ENCODE measurements at places on chromosomes 7 and 10.
A peak's percentile ranks its signal among the peaks of the same experiment; 100 is the strongest.

DNA sequence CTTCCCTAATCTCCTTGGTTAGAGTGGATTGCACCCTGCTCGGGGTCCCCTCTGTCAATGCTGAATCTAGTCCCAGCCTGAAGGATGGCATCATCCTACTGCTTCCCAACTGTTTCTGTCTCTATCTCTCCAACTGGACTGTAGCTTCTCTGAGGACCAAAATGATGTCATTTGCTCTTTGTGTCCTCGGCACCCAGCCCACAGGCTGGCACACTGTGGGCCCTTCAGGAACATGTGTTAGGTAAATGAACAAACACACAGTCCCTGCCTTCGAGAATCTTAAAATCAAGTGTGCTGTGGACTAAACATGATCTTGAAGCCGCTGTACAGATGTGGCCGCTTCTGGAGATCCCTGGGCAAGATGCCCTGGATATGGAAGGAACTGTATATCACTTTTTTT, 5.0 kb upstream of the CDH23 start:
- no peaks in the 10 kb centered on the region for H3K36me3 ChIP-seq
- no peak for DNase-seq
- H3K4me3 ChIP-seq: no peak overlapping the region
- no peak overlapping the region for H3K27ac ChIP-seq
- H3K4me1 ChIP-seq: no peaks in the 10 kb centered on the region

- H3K4me3 ChIP-seq: no peak overlapping the region
- H3K27ac ChIP-seq: no peak overlapping the region
Observed at GRCh38 chr7:97215556-97215955, 98.1 kb downstream of the SDHAF3 start.

- no peaks in the 10 kb centered on the region for H3K36me3 ChIP-seq
- DNase-seq: no peak
- no peak overlapping the region for H3K27ac ChIP-seq
Observed at GRCh38 chr7:2855386-2855785, 11.3 kb upstream of the GNA12 start.

DNA sequence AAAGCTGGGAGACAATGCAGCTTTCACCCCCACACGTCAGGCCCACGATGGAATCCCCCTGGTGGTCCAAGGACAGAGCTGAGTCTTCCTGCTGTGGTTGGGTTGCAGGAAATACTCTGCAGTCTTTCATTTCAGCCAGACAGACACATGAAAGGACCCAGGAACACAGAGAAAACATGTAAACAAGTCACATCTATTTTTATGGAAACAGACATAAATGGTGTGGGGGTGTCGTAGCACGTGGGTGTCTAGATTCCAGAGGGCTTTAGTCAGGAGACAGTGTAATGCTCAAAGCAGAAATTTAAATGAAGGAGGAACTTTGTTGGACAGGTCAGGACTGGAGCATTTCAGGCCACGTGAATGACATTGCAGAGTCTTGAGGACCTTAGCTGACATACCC, 444.6 kb downstream of the SUGCT start:
- no peaks in the 10 kb centered on the region for H3K27me3 ChIP-seq
- H3K27ac ChIP-seq: no peak overlapping the region
- no peaks in the 10 kb centered on the region for H3K4me1 ChIP-seq
- H3K36me3 ChIP-seq: no peaks in the 10 kb centered on the region
- DNase-seq: no peak
- H3K4me3 ChIP-seq: no peak overlapping the region

DNA sequence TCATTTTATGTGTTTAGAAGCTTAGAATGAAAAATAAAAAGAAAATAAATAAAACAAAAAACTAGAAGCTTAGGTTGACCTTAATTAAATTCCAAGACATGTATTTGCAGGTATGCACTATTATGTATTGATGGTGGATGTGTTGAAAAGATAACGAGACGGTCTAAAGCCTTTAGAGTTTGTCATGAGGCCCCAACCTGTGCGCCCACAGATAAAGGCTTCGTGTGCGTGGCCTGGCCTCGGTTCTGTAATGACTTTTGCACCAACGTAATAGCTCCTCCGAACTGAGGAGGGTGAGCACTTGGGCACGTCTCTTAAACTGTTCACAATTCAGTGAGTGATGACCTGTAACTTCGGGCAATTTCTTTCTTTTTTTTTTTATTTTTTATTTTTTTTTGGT, 43.7 kb upstream of the NCAPG2 start:
- DNase-seq: no peak
- H3K4me1 ChIP-seq: no peaks in the 10 kb centered on the region
- H3K27me3 ChIP-seq: no peaks in the 10 kb centered on the region
- no peak overlapping the region for H3K4me3 ChIP-seq

- no peak overlapping the region for H3K4me3 ChIP-seq
- H3K27me3 ChIP-seq: no peaks in the 10 kb centered on the region
- H3K27ac ChIP-seq: no peak overlapping the region
- H3K36me3 ChIP-seq: no peaks in the 10 kb centered on the region
Observed at GRCh38 chr7:26441611-26442277, 150.1 kb downstream of the SNX10 start.

DNA sequence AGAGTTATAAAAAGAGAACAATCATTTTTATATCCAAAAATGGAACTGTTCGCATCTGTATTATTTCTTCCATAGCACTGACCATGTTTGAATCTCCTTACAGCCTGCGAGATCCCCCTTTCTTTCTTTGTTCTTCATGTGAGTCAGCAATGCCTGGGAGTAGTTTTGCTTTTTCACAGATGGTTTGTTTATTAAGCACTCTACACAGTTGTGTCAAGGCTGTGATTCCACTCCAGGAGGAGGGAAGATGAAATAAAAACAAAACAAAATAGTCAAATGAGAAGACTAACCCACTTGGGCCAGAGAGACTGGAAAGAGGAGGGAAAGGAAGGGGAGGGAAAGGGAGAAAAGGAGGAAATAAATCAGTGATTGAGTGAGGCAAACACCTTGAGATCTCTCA, 7.8 kb downstream of the LIPF start:
- no peaks in the 10 kb centered on the region for H3K36me3 ChIP-seq
- H3K27me3 ChIP-seq: no peaks in the 10 kb centered on the region
- H3K4me3 ChIP-seq: no peak overlapping the region
- H3K27ac ChIP-seq: no peak overlapping the region
- no peaks in the 10 kb centered on the region for H3K4me1 ChIP-seq
- DNase-seq: no peak

GRCh38 chr10:59060852-59061251, 115.6 kb upstream of the PHYHIPL start:
- H3K4me3 ChIP-seq: no peak overlapping the region
- no peak overlapping the region for H3K27ac ChIP-seq
- DNase-seq: no peak
- no peaks in the 10 kb centered on the region for H3K4me1 ChIP-seq
- no peaks in the 10 kb centered on the region for H3K36me3 ChIP-seq

- no peak overlapping the region for H3K4me3 ChIP-seq
- H3K36me3 ChIP-seq: no peaks in the 10 kb centered on the region
- no peaks in the 10 kb centered on the region for H3K27me3 ChIP-seq
- H3K27ac ChIP-seq: peak overlapping the region; percentile 48
- peaks cover 58% of the 10 kb centered on the region for H3K4me1 ChIP-seq
Observed at GRCh38 chr10:62632071-62632809, 172.3 kb upstream of the ADO start.

DNA sequence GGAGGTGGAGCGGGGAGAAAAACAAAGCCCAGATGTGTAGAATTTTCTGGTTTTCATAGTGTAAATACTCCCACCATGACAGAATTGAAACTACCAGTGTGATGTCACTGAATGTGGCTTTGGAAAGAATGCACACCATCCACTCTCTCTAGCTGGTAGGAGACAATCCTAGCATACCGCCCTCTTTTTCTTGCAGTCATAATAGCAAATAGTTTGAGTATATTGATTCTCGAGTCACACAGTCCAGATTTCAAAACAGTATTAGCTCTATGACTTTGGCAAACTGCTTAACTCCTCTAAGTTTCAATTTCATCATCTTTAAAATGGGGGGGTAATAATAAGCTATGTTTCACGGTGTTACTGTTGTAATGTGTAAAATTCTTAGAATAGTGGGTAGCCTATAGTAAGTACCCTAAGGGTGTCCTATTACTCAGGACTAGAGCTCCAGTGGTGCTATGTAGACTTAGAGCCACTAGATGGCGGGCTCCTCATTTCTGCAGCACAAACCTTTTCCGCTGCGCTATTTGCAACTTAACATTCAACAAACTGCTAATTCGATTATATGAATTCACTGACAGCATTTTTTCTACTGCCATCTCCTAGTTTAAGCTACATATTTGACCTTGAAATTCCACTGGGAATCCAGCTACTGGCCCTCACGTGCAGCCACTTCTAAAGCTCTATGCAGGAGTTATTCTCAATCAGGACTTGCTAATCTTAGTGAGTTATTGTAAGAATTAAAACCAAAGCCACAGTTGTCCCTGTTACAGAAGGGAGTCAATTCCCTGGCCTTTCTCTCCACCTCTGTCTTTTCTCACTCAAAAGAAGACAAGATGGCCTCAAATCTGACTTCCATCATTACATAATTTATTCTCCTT, 18.7 kb downstream of the TAS2R40 start:
- DNase-seq: no peak
- no peaks in the 10 kb centered on the region for H3K36me3 ChIP-seq
- H3K4me1 ChIP-seq: peaks cover 15% of the 10 kb centered on the region

- peaks cover 5% of the 10 kb centered on the region for H3K4me1 ChIP-seq
- no peaks in the 10 kb centered on the region for H3K36me3 ChIP-seq
- no peaks in the 10 kb centered on the region for H3K27me3 ChIP-seq
- H3K27ac ChIP-seq: no peak overlapping the region
Observed at GRCh38 chr10:106815427-106816043, 349.0 kb downstream of the SORCS1 start.

DNA sequence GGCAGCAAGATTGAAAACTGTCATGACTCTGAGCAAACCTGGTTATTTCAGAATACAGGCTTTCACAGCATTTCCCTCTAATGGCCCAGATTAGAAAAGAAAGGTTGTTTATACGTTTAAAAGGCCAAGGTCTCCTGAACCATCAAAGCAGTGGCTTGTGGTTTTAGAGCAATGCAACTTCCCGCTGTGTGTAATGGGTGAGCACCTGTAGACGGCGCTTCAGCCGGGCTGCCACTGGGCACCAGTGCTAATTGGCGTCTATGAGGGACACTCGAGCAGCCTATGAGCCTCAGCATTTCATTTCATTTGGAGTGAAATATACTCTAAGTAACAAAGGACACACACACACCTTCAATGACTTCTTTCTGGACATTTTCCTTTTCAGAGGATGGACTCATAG, 671.0 kb upstream of the FZD8 start:
- H3K27ac ChIP-seq: no peak overlapping the region
- no peak for DNase-seq
- H3K27me3 ChIP-seq: no peaks in the 10 kb centered on the region
- no peak overlapping the region for H3K4me3 ChIP-seq
- H3K4me1 ChIP-seq: no peaks in the 10 kb centered on the region

DNA sequence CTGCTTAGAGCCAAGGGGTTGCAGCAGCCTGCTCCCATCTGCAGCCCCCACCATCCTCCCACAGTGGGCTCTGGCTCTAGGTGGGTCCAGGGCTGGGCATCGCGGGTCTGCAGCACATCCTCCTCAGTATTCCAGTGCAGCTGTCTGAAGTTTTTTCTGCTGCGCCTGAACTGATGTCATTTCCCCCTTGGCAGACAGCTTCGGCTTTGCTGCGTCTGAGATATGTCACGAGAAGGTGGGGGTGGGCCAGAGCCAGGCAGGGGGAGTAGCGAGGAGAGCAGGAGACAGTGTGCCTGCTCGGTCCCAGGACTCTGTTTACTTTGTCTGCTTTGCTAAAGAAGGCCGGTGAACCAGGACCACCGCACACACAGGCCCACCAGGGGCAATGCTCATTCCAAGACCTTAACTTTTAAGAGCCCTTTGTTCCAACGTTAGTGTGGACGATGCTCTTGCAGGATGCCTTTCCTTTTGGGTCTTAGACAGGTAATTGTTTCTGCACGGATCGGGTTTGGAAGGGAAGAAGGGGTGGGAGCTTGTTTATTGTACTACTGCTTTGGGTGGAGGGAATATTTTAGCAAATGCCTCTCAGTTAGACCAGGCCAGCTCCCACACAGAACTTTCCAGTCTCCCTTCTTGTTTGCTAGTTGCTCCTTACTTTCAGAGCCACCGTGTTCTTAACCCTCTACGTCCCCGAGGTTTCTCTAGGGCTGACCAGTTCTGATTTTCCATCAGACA, 32.4 kb downstream of the WBP1L start:
- no peak for DNase-seq
- H3K36me3 ChIP-seq: no peaks in the 10 kb centered on the region
- peaks cover 99% of the 10 kb centered on the region for H3K4me1 ChIP-seq
- H3K27ac ChIP-seq: peak overlapping the region; percentile 77
- H3K4me3 ChIP-seq: no peak overlapping the region

DNA sequence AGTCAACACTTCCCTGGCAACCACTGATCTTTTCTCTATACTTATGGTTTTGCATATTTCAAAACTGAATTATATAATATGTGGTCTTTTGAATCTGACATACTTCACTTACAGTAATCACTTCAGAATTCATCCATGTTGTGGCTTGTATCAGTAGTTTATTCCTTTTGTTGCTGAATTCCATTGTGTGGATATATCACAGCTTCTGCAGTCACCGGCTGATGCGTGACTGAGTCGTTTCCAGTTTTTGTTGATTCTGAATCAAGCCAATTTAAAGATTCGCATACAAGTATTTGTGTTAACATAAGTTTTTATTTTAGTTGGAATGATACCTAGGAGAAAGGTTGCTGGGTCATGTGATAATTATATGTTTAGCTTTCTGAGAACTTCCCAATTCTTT, 672.5 kb upstream of the ANKRD30A start:
- H3K4me3 ChIP-seq: no peak overlapping the region
- no peaks in the 10 kb centered on the region for H3K36me3 ChIP-seq
- H3K4me1 ChIP-seq: no peaks in the 10 kb centered on the region
- no peak for DNase-seq
- no peak overlapping the region for H3K27ac ChIP-seq

GRCh38 chr7:31549611-31550010, 35.7 kb downstream of the ITPRID1 start:
- no peak overlapping the region for H3K27ac ChIP-seq
- no peak for DNase-seq
- H3K4me1 ChIP-seq: no peaks in the 10 kb centered on the region
- H3K4me3 ChIP-seq: no peak overlapping the region

GRCh38 chr7:112084520-112084971, 121.7 kb downstream of the DOCK4 start:
- no peak for DNase-seq
- H3K27me3 ChIP-seq: no peaks in the 10 kb centered on the region
- no peak overlapping the region for H3K4me3 ChIP-seq
- peak overlapping the region; percentile 78 for H3K27ac ChIP-seq

DNA sequence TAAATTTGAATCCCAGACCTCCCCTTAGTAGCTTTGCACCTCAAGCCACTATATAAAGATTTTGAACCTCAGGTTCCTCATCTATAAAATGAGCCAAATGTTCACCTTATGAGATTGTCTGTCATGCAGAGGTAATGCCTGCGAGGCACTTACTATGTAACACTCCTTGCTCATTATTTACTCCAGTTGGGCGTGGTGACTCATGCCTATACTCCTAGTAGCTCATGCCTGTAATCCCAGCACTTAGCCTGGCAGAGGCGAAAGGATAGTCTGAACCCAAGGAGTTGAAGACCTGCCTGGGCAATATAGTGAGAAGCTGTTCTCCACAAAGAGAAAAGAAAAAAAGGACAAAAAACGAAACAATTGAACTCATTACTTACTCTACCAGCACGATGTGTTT, 82.2 kb downstream of the MDFIC start:
- H3K36me3 ChIP-seq: no peaks in the 10 kb centered on the region
- peaks cover 17% of the 10 kb centered on the region for H3K4me1 ChIP-seq
- no peaks in the 10 kb centered on the region for H3K27me3 ChIP-seq
- H3K27ac ChIP-seq: no peak overlapping the region
- H3K4me3 ChIP-seq: no peak overlapping the region
